ENCODE measurements at places on chromosomes 3 and 15.

GRCh38 chr3:127796831-127797150 is 25.5 kb downstream of the MGLL start:
- DNase-seq, result no peak

GRCh38 chr3:146431240-146431639 is 38.1 kb downstream of the PLSCR2 start:
- no peak for DNase-seq

GRCh38 chr3:123799544-123800361 is 84.4 kb downstream of the MYLK start:
- DNase-seq, result no peak

DNA sequence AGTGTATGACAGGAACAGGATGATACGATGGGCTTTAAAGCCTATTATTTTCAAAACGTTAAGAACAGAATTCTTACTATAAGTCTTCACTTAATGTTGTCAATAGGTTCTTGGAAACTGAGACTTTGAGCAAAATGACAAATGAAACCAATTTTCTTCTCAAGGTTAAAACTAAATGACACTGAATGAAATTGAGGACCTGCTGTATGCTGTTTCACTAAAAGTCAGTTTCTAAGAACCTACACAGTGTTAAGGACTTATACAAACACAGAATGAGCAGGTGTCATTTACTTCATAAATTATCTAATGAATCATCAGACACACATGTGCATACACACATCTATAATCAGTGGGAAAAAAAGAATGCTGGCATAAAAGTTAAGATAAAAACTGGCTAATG is 106.9 kb downstream of the RFTN1 start:
- DNase-seq, result no peak

- DNase-seq, result no peak
These were observed 17.4 kb downstream of the CSPG4 start for GRCh38 chr15:75695220-75695619.

DNA sequence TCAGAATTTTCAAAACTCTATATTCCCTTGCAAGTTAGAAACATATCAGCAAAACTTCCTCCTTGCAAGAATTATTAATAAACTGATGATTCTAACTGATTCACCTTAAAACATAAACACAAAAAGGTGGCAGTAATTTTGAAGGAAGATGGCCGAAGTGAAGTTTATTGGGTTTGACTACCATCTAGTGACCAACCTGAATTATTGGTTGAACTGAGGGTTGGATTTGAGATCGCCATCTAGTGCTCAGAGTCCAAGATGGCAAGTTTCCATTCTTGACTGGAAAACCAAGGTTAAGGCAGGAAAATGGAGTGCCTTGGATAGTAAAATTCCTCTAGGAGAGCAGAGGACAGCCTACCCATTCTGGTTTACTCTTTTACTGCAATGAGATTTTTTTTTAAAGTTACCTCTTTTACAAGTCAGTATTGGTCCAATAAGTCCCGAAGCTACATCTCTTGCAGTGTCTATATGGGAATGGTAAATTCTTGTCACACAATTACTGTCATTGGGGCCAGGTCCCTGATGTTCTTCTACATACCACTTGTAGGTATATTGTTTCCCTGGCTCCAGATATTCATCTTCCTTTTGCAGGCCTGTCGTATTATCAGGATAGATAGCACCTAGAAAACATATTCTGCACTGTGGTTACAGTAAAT is 51.6 kb upstream of the CP start:
- DNase-seq, result peak; percentile 83

DNA sequence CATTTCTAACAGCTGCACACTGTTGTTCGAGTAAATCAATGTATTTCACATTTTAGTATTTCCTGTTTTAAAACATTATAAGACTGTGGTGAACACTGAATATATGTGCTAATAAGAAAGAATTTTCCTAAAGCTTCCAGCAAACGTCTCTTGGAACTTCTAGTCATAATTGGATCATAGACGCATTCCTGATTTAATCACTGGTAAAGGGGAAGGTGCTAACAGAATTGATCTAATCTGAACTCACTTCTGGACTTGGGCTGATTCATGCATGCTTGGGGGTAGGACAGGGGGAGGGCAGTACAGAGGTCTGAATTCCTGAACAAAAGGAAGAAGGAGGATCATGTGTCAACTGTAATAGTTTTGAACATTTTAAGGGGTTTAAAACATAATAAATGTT is 7.3 kb upstream of the LEKR1 start:
- no peak for DNase-seq

GRCh38 chr3:33093847-33094246 is 3.1 kb downstream of the GLB1 start:
- DNase-seq, result no peak

GRCh38 chr3:100149713-100150415 is 35.6 kb upstream of the FILIP1L start:
- DNase-seq, result no peak

DNA sequence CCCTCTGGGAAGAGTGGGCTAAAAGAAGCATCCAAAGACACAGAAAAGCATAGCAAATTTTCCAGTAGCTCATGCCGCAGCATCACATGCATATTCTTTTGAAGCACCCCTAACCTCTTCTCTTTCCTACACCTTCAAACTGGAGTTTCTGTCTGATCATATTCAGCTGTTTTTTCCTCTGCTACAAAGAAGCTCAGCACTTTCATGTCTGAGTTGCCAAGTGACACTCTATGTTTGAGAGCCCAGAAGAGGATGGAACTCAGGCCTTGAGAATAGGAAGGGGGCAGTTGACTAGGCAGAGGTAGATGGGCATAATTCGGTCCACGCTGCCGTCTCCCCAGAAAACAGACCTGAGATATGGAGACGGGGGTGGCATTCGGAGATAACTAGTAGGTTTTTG is 489.6 kb upstream of the NR2F2 start:
- DNase-seq, result no peak

- DNase-seq, result no peak
These were observed 110.4 kb upstream of the GMNC start for GRCh38 chr3:190972840-190973270.

DNA sequence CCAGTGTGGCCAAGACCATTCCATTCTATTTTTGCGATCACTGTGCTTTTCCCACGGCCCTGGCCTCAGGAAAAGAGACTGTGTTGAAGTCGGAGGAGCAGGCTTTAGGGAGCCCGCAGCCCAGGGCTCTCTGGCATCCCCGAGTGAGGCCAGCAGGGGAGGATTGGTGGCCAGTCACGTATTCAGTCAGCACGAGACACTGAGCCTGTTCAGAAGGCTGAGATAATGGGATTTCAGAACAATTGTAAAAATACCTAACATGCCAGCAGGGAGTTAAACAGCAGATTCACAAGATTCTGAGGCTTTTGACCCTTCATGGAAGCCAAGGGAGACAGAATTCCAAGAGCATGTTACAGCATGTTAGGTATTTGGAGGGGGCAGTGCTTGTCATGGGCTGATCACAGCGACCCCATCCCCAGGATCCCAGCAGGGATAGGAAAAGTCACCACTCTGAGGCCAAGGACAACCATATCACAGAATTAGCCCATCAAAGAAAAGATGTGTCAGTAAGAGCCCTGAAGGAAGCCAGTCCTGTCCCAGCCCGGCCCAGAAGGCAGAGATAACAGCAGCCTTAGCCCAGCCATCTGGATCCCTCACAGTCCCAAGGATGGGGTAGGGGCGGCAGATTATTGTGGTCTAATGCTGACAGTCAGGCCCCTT is 40.6 kb downstream of the AMOTL2 start:
- no peak for DNase-seq

GRCh38 chr3:111509308-111509707 is 32.7 kb upstream of the CD96 start:
- no peak for DNase-seq

DNA sequence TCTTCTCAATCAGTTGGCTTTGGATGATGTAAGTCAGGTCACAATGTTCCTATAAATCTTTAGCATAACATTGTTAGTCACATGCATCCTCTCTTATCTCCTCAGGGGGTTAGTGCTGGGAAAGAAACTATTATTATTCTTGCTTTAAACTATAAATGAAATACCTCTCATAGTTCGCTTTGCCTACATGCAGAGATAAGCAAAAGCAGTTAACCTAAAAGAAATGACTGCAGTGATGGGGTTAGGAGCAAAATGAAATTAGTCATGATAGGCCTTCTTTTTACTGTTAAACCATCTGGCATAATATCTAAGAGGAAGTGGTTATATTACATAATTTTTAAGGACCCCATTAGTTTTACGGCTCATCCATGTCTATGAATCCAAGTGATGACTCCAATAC is 91.7 kb upstream of the IGSF10 start:
- no peak for DNase-seq

DNA sequence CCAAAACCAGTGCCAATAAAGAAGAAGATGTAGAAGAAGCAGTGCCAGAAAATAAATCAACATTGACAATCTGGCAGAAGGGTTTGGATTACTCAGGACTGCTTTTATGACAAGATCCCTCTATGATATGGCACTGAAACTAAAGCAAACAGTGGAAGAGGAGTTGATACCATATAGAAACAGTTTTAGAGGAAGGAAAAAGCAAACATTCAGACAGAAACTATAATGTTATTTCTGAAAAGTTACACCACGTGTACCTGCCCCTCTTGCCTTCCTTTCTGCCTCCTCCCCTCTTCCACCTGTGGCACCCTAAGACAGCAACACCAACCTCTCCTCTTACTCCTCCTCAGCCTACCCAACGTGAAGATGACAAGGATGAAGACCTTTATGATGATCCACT is 63.0 kb downstream of the SFMBT1 start:
- DNase-seq, result no peak

GRCh38 chr3:104458657-104459056 is 908.1 kb upstream of the ALCAM start:
- no peak for DNase-seq

DNA sequence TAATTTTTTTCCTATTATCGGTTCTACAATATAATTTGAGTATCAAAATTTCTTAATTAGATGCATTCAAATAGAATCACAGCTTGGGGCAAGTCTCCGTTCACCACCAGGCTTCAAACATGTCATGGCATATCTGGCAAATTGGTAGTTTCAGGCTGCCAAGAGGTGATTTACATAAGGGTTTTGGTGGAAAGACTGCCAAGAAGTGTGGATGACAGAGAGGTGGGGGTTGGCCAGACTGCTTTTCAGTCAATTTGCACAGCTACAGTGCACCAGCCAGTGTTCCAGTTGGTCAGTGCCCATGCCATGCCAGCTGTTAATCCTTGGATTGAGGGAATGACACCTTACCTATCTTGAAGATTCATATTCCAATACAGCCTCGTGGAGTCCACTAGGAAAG is 8.4 kb upstream of the GSK3B start:
- no peak for DNase-seq

- no peak for DNase-seq
These were observed 52.2 kb downstream of the KCNAB1 start for GRCh38 chr3:156172536-156172935.

- peak; percentile 11 for DNase-seq
These were observed 629 bp downstream of the RPL24 start for GRCh38 chr3:101685870-101686307.

DNA sequence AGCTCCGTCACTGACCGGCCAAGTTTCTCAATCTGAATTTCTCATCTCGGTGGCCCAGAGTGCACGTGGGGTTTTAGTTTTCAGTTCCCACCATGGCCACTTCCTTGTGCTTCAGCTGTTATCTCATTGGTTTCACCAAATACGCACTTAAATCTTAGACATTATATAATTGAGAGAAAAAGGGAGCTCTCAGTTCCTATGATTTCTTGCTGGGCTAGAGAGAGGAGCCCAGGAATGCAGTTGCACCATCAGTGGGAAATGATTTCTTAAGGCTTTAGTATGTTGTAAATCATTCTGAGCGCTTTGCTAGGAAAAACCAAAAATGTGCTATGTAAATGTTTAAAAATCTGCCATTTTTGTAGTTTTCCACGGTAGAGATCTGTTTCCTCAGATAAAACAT is 53.2 kb downstream of the OXNAD1 start:
- DNase-seq, result no peak

GRCh38 chr15:67480741-67481140 is 40.2 kb upstream of the C15orf61 start:
- no peak for DNase-seq

DNA sequence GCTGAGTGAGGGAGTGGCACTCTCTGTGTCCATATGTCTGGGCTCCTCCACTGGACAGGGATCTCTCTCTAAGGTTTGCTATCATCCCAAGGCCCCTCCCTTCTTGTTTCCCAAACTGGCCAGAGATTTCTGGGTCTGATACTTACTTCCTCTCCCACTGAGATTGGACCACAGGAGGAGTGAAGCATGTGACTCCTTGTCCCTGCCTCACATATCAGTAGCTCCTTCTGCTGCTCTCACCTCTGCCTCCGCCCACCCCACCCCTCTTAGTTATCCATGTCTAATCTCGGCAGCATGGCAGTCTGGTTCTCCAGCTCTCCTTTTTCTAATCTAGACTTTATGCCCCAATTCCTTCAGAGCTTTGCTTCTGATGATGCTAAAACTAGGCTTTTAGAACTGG is 223.1 kb downstream of the RPLP1 start:
- no peak for DNase-seq

- DNase-seq, result no peak
These were observed 346.2 kb downstream of the IGSF11 start for GRCh38 chr3:118688396-118688884.

DNA sequence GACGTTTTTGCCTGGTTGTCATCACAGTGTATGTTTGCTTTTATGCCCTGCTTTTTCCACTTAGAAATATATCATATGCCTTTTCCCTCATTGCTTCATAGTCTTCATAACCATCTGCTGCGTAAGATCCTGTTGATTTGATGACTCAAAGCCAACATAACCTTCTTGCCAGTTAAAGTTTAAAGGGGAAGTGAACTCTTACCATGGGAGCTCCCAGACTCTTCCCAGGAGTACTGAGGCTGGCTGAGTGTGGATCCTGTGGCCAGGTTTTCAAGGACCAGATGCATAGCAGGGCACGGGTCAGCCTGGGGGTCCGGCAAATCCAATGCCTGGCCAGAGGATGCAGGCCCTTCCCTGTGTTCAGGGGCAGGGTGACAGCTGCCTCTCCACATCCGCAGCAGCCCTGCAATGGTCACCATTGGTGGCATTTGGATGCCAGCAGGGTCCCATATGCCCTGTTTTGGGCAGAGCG is 42.0 kb upstream of the SACM1L start:
- no peak for DNase-seq

GRCh38 chr15:100284701-100285100 is 57.1 kb downstream of the ADAMTS17 start:
- no peak for DNase-seq

DNA sequence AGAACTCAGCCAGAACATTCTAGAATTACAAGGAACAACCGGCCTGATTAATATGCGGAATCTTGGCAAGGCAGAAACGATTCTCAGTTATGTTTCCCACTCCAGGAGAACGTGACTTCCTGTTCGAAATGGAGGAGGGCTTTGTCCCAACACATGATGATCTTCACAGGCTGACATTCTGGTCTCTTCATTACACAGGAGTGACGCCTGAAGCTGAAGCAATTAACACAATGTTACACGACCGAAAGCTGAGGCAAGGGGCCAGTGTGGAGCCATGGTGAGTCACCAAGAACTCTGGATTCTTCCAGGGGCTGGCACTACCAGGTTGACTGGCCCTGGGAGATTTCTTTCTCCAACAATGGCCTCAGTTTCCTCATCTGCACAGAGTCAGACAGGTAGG is 40.9 kb downstream of the RFTN1 start:
- DNase-seq, result no peak

GRCh38 chr15:29813009-29813408 is 9.3 kb downstream of the TJP1 start:
- DNase-seq, result no peak

Data from urinary bladder (tissue), 4 donors.